ENCODE measurements at places on chromosomes 4 and X.

DNA sequence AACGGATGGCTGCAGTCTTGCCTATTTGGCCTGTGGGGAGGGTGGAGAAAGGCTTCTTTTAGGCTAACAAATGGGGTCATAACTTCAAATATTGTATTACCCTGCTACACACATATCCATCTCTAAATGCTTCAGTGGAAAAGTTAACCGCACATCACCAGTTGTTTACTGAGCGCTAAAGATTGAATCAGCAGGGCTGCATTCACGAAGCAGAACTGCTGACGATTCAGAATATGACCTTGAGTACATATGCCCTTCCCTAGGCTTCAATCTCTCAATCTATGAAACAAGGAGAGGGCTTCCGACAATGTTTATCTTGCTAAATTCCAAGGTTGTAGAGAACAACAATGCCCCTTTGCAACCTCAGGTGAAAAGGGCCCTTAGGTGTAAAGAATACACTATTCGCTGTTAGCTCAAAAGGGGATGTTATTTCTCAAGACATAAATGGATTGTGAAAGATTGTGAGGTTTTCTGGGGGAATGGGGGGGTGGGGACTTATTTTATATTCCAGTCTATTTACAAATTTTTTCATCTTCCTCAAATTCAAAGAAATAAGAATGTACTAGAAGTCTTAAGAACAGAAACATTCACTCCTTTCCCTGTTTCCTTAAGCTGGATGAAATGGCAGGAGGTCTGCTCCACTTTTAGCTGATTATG, 2.6 kb upstream of the ATP6AP2 start:
- no peak for DNase-seq

GRCh38 chrX:80765220-80765625, 44.5 kb downstream of the BRWD3 start:
- peak; percentile 6 for DNase-seq

GRCh38 chr4:13907255-13907751, 279.8 kb upstream of the BOD1L1 start:
- no peak for DNase-seq

DNA sequence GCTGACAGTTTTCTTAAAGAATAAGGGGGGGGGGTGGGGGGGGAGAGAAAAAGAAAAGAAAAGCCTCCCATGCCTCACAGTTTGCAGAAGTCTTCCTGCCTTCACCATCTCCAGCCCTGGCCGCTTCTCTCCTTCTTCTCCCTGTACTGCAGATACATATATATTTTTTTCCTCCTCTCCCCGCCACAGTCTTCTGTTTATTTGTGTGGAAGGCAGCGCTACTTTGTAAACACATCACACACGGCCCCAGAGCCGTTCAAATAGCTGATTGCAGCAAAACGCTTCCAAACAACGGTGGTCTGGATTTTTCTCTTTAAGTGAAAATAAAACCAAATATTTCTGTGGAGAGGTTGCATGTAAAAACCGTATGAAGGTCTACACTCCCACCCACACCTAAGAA, 732 bp downstream of the NLGN4X start:
- no peak for DNase-seq

- DNase-seq, result no peak
These were observed 12.4 kb downstream of the SMIM14 start for GRCh38 chr4:39626261-39626660.

GRCh38 chr4:1171311-1172227, 814 bp downstream of the SPON2 start:
- peak; percentile 21 for DNase-seq

GRCh38 chr4:20773144-20773997, 73.1 kb downstream of the PACRGL start:
- DNase-seq, result peak; percentile 62

GRCh38 chr4:48205626-48206025, 64.0 kb downstream of the TEC start:
- DNase-seq, result no peak

DNA sequence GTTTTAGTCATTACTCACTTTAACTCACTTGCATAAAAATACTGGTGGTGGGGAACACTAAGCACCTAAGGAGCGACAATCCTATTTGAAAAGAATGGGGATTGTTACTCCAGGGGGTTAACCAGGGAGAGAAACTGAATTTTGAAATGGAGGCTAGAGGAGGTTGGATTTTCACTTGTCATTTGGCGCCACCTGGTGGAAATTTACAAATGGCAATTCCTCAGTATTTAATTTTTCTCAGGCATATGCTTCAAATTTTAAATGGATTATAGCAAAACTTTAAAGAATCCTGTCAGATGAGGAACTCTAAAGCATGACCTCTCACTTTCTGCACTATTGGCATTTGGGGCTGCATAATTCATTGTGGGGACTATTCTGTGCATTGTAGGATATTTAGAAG, 2.7 kb upstream of the GEMIN8 start:
- peak; percentile 37 for DNase-seq

DNA sequence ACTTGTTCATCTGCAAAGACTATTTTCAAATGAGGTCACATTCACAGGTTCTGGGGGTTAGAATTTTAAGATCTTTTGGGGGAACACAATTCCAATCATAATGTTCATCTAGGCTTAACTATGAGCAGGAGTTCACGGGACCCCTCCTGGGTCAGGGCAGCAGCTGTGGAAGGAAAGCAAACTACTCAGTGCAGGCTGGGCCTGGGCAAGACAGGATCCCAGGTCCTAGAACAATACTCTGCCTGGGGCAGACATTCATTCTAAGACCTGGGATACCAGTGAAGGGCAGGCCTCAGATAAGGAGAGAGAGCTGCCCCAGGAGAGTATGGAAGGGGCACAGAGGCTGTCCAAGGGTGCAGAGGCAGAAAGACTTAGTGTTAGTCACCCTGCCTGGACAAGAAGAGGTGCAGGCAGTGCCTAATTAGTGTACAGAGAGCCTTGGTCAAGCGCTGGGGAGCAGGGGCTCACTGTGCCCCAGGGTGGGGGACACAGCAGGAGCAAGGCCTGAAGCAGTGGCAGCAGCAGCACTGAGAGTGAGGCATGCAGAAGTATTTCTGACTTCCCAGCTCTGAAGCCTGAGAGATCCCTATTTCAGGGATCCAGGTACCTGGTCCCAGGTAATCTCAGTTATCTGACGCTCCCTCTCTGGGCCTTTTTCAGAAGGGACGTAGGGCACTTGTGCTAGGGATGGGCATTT, 123.0 kb upstream of the MAMLD1 start:
- no peak for DNase-seq

DNA sequence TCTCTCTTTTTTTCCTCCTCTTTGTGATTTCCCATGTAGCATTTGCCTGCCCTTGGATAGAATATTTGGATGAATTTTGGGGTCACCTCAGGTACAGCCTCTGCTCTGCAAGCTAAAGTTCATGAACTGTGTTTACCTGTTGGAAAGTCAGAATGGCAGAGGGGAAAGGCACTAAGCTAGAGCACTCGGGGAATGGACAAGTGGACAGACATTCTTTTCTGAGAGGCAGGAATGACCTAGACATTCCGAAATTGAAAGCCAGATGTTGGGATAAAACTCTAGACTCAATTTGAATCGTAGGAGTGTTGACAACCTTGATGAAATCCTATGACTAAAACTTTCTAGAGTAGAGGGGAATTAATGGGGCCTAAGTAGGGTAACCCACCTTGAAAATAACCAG, 56.1 kb downstream of the LUZP4 start:
- no peak for DNase-seq

GRCh38 chrX:101429934-101430333, 21.9 kb downstream of the HNRNPH2 start:
- no peak for DNase-seq

- no peak for DNase-seq
These were observed 871 bp upstream of the HPGD start for GRCh38 chr4:174523025-174523693.

GRCh38 chrX:1202251-1202650, 10.2 kb downstream of the CRLF2 start:
- DNase-seq, result no peak

DNA sequence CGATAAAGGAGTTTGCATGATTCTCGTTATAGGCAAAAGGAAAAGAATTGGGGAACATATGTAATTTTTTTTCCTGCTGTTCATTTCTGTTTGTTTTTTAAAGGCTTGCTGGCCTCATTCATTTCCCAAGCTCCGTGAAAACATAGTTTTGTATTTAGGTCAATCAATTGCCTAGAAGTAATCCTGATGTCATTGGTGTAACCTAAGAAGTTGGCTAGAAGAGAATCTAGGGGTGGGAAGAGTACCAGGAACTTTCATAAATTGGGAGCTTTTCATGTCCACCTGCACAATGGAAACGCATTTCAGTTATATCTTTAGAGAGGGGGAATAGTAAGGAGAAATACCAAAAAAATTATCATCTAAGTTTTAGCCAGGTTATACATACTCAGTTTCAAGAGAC, 3.8 kb downstream of the RAPGEF2 start:
- no peak for DNase-seq

DNA sequence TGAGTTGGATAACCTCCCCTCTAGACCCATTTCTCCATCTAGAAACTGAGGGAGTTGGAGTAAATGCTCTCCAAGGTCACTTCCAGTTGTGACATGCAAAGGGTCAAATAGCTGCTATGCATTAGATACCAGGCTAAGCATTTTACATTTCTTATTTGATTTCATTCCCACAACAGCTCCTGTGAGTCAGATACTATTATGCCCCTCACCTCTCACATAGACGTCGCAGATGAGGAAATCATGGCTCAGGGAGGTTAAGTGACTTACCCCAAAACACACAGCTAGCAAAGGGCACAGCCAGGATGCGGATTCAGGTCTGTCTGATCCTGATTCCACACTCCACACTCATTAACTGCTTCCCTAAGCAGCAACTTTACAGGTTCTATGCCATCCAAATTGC, 57.7 kb downstream of the PRPS1 start:
- DNase-seq, result no peak

GRCh38 chr4:121764702-121765367, at the start of gene SMIM43:
Gene SMIM43, minus strand, starts transcription at chr4:121765164. Its CDS starts 59 bp downstream, at chr4:121765105.
- DNase-seq, result no peak

- no peak for DNase-seq
These were observed 104.2 kb downstream of the PAPSS1 start for GRCh38 chr4:107615809-107616208.

DNA sequence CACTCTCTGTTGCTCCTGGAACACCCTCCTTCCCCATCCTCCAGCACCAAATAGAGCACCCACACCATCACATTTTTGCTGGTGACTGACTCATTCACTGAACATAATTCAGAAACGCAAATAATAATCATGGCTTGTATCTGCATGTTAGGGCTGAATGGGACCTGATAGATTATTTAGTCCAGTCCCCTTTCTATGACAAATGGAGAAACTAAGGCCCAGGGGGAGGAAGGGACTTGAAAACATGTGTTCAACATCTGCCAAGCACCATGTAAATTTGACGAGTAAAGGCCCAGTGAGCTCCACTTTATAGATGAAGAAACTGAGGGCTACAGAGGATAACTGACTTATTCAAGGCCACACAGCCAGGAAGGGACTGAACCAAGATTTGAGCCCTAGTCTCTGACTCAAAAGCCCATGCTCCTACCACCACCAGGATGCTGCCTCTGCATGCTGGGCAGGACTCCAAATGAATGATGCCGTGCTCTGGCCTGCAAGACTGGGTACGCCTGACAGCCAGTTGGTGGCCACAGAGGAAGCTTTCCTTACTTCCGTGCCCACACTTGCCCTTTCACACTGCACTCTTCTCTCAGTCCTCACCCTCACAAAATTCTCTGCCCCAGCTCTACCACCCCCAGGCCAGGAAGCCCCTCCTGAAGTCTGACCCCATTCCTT, 133.3 kb upstream of the PJA1 start:
- DNase-seq, result no peak

DNA sequence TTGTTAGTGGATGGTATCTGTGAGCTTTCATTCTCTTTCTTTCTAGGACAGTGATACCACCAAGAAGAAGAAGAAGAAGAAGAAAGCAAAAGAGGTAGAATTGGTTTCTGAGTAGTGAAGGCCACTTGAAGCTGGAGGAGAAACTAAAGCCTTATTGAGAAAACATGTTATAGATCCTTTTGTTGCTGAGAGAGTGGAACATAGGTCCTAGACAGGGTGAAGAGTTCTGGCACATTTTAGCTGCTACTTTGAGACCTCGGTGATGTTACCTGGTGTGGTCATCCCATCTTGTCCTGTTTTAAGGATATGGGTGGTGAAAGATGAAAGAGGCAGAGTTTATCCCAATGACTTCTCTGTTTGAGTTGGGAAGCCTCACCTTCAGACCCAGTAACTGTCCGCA, 14.1 kb downstream of the DKC1 start:
- no peak for DNase-seq

DNA sequence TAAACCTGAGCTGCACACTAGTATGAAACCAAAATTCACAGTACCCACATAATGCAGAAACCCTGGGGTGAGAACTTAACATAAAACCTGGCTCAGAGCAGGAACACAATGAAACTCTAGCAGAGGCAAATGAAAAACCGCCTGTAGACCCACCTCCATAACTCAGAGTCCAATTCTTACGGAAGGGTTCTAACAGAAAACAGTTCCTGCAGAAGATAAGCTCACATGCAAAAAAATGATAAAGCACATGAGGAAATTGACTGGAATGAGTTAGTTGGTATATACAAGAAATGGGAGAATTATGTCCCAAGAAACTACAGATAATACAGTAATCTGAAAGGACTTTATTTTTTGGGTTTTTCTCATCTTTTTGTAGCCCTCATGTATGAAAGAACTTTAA, 14.7 kb downstream of the RTL9 start:
- DNase-seq, result no peak

- DNase-seq, result no peak
These were observed 106.3 kb upstream of the ARSJ start for GRCh38 chr4:114085611-114086345.

DNA sequence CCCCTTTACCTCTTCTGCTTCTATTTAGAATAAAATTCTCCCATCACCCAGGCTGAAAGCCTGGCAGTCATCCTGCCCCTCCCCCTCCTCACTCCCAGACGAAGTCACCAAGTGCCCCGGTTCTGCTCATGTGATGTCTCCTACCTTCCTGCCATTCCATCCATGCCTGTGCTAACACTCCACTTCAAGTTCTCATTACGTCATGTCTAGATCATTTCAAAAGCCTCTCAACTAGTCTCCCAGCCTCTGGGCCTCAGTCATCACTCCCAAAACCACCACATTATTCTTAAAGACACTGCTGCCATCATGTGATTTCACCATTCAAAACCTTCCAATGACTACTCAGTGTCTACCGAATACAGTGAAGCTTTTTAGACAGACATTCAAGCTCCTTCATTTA, 17.2 kb upstream of the HOPX start:
- DNase-seq, result no peak

- no peak for DNase-seq
These were observed 527.3 kb downstream of the GABRG1 start for GRCh38 chr4:45596379-45597101.

GRCh38 chr4:141810712-141811375, 174.5 kb downstream of the IL15 start:
- DNase-seq, result no peak

GRCh38 chr4:138573246-138573645, 331.1 kb upstream of the SLC7A11 start:
- no peak for DNase-seq

GRCh38 chrX:49878128-49878833, 1.0 kb upstream of the USP27X start:
- DNase-seq, result peak; percentile 22

GRCh38 chr4:109334129-109335105, 32.0 kb upstream of the COL25A1 start:
- no peak for DNase-seq
